ENCODE measurements at places on chromosomes 3 and 15.

- no peak for DNase-seq
These were observed 104.0 kb downstream of the SEMA5B start for GRCh38 chr3:122923611-122924010.

- peak; percentile 4 for DNase-seq
These were observed 3.4 kb downstream of the CIB2 start for GRCh38 chr15:78127882-78128281.

- DNase-seq = no peak
These were observed 75.3 kb downstream of the TMEM108 start for GRCh38 chr3:133113526-133113925.

DNA sequence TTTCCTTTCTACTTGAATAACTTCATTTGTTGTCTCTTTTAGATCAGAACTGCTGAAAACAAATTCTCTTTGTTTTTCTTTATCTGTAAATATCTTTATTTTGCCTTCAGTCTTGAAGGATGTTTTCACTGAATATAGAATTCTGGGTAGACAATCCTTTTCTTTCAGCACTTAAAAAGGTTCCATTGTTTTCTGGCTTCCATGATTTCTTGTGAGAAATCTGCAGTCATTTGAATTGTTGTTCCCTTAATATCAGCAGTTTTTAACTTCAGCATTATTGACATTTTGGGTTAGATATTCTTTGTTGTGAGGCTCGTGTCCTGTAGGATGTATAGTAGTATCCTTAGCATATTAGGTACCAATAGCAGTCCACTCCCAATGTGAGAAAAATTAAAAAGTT lies 65.8 kb downstream of the SV2B start:
- no peak for DNase-seq

All from AG20443 (cell line).